ENCODE measurements at places on chromosomes 7 and 10.

GRCh38 chr10:30691639-30692015 lies 62.1 kb upstream of the LYZL2 start:
- DNase-seq: no peak

DNA sequence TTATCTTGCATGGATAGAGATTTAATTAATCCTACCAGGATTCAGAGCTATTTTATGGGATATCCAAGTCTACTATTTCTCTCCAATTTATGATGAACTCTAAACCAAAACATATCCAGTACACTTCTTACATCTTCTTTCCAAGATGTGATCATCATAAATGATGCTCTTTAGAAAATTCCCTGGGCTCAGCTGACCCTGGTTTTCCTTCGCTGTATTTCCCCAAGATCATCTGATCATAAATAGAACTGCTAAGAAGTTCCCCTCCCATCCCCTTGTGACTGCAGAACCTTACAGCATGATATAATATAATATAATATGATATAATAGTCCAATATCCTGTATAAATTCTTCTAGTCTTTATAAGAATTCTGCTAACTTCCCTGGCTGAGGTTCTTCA lies 114.6 kb upstream of the LYZL2 start:
- no peak for DNase-seq

DNA sequence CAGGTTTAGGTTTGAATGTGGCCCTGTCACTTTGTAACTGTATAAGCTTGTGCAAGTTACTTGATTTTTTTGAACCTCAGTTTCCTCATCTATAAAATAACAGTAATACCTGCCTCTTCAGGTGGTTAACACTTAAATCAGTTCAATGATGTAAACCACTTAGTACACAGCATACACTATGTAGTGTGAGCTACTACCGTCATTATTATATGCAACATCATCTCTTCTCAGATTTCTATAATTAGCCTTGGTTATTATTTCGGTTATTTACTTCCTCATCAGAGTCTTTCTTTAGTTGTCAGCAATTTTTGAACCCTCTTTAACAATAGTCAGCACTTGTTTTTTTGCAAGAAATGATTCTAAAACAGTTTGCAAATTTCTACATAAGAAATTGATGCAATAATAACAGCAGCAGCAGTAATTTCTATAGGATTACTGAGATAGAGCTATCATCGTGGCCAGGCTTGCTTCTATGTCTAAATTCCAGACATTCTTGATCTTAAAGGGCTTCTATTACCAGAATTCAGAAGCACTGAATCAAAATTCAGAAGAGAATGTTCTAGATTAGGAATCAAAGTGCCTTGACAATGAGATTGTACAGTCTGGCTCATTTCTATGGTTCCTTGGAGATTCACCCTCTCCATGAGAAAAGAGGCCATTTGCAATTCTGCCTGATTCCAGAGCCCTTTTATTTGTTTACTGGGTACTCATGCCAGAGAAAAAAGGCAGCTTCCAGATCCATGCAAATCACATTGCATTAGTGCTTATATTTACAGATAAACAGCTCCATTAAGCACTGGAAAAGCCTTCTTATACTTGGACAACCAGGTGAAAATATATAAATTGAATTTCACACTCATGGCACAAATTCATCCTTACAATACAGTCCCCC lies 25.0 kb upstream of the WDR11 start:
- no peak for DNase-seq

DNA sequence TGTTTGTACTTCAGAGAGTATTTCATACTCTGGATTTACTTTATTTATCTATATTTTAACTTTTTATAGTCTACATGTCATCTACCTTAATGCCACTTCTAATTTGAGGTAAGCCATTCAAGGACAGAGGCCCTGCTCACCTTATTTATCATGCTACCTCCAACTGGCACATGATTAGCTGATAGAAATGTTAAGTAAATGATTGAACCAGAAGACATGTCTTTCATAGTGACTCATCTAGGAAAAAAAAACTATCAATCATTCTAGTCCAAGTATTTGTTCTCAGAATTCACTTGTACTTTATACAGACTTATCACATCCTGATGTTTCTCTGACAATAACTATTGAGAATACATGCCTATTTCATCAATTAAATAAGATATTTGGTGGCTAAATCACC lies 856.3 kb downstream of the XPNPEP1 start:
- DNase-seq: no peak

GRCh38 chr7:120467676-120468075 lies 194.7 kb downstream of the KCND2 start:
- DNase-seq: no peak

DNA sequence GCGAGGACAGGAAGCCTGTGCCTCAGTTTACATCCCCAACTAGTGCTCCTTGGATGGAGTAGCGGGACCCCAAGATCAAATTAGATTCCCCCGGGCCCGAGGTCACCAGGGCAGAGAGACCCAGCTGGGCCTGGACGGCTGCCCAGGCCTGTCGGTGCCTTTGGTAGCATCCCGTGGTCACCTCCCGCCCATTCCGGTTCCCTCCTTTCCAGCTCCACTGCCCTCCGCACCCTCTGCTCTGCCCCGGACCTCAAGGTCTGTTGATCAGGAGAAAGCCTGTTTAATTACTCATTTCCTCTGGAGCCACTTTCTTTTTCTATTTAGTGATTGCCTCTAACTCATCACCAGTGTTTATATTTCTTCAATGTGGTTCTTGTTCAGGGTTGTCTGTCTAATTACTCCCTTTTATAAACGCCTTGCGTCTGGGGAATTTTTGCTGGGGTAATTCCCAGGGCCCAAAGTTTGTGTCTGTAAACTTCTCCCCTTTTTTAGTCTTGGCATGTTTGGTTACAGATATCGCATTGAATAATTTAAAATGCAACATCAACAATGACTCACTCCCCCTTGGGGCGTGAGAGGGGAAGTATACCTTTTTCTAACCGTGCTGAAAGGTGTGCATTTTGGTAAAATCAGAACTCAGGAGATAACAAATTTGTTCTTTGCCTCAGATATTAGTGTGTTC lies 1.9 kb downstream of the FOXK1 start:
- DNase-seq: peak; percentile 69

GRCh38 chr10:119784340-119785067 lies 58.7 kb downstream of the INPP5F start:
- DNase-seq: no peak

DNA sequence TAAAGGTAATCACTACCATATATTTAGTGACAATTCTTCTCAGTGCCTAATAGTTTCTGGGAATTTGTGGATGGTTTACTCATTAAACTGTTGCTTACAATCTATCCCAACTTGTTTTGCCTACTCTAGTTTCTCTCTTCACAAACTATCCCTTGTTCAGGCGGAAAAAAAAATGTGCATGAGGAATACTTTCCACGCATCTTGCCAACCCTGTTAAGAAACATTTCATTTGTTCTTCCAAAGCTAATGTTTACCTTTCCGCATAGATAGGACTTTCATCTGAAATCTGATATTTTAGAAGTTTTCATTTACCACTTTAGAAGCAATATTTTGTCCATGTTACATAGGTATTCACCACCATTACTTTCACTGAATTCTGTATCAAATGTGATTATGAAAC lies 191.9 kb downstream of the MDFIC start:
- no peak for DNase-seq

DNA sequence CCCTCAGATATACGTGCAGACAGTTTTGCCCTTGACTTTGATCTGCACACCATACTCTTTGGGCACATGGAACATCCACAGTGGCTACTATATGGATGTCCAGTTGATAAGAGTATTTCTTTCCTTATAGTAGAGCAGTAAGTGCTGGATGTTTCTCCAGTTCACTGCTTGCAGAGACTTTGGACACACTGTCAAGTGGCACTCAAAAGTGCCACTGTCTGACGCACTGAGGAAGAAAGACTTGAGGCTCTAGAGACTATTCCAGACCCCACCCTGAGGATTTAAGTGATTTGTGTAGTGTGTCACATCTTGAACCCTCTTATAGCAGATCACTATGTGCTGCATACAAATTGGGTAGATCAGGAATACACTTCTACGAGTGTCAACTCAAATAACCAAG lies 179.1 kb downstream of the GNAI1 start:
- DNase-seq: no peak

DNA sequence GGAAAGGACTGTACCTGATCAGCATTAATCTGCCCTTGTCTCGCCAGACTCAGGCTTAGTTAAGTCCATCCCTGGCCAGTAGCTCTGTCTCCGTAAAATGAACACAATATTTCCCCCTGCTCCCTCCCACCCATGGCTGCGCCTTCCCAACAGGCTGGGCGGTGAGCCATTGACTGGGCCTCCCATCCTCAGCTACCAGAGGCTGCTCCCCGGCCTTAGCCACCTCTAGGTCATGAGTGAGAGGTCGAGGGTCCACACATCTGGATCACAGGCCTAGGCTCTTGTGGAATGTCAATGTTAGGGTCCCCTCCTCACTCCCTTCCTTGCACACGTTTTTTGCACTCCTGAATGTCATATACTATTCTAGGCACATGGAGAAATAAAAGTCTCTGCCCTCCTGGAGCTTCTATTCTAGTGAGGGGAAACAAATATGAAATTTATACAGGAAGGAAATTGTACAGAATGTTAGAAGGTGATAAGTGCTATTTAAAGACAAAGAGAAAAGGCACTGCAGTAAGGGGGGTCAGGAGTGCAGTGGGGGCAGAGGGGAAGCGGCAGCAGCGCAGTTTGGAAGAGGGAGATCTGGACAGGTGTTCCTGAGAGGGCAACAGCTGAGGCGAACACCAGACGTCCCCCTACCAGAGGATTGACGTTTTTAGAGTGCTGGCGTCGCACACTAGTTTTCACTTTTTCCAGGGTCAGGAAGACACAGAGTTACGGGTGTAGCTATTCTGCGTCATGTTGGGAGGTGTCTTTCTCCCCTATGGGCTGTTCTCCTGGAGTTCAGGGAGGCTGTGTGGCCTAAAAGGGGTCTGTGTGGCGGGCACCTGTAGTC lies 17.2 kb upstream of the EIF5AL1 start:
- DNase-seq: no peak

DNA sequence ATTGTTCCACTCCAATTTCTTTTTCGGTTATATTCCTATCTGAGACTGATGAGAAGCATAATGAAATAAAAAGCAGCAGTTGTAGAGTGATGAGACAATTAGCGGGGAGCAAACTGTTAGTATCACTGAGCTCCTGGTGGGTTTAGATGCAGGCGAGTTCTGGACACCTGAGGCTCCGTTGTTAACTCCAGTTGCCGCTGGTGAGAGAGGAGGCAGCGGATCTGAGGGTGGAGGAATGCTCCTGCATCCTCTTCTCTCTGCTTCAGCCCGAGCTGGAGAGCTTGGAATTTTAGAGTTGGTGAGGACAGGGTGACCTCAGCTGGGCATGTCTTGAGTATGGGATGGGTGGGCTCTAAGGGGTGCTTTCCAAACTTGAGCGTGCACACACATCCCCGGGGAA lies 31.4 kb downstream of the LRMDA start:
- no peak for DNase-seq

GRCh38 chr7:24545215-24545614 lies 28.0 kb upstream of the PALS2 start:
- DNase-seq: no peak

GRCh38 chr10:57627642-57628178 lies 640.0 kb downstream of the IPMK start:
- DNase-seq: no peak

DNA sequence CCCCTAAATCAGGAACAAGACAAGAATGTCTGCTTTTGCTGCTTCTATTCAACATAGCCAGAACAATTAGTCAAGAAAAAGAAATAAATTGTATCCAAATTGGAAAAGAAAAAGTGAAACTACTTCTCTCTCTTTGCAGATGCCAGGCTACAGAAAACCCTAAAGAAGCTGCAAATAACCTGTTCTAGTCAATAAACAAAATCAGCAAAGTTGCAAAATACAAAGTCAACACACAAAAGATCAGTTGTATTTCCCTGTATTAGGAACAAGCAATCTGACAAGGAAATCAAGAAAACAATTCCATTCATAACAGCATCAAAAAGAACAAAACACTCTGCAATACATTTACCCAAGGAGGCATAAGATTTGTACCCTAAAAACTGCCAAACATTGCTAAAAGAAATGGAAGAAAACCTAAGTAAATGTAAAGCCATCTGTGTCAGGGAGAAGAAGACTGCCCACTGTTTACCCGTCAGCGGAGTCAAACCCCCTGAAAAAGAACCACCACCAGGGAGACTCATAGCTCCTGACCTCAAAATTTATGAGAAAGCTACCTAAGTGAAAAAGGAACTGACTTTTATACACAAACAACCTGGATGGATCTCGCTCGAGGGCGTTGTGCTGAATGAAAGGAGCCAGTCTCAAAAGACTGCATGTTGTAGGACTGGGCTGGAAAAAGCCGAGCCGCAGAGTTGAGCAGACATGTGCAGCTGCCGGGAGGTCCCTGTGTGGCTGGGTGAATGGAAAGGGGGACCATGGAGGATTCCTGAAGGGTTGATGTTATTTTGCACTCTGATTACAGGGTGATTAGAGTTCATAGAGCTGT lies 263.1 kb downstream of the MAD1L1 start:
- no peak for DNase-seq

- no peak for DNase-seq
Observed at GRCh38 chr7:28096713-28097112, 83.9 kb downstream of the JAZF1 start.

DNA sequence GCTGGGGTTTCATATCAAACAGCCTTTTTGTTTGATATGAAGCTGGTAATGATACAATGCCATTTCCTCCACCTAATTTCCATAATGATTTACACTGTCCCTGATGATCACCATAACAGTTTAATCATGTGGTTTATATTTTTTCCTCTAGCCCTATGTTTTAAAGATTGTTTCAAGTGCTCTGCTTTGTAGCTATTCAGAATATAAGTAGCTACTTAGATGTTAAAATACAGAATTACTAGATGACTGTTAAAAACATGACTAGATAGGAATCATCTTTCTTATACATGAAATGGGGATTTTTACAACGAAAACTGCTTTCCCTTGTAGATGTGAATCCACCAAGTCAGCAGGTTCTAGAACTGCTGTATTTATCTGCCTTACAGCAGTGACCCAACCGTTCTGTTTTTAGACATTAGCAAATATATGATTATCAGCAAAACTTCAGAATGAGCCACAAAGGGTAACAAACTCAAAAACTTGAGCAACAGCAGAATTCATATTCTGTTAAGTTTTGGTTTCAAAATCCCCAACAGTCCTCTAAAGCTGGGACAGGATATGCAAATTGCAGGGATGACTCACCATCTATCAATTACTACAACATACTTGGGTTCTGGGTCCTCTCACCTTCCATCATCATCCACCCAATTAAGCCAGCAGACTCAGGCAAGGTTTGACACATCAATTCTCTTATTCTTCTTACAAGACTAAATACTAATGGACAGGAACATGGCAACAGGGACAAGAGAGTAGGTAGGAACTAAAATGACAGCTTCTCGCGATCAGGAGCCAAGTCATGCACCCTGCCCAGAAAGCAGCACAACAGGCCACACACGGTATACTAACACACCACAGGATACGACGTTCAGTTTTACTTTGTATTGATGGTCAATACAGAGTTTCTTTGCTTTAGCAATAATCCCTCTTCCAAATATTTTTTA lies 83.9 kb downstream of the PIP4K2A start:
- no peak for DNase-seq

GRCh38 chr10:124270530-124271327 lies 148.0 kb downstream of the OAT start:
- DNase-seq: no peak

- no peak for DNase-seq
Observed at GRCh38 chr7:74338366-74339108, 49.3 kb downstream of the CLIP2 start.

All from right kidney (tissue), 9 donors.